ENCODE measurements at places on chromosomes 6 and 20. TPM values are rescaled to one million over a fixed set of nuclear protein-coding genes. Genes with fewer than 3 reads are reported as not detected.

- no peak for DNase-seq
These were observed 73.6 kb downstream of the RALGAPA2 start for GRCh38 chr20:20638878-20639277.

GRCh38 chr20:62971950-62972844 lies 19.7 kb downstream of the SLC17A9 start:
- peak; percentile 90 for DNase-seq

GRCh38 chr6:73667798-73668197 lies 14.0 kb upstream of the SLC17A5 start:
- DNase-seq, result no peak

DNA sequence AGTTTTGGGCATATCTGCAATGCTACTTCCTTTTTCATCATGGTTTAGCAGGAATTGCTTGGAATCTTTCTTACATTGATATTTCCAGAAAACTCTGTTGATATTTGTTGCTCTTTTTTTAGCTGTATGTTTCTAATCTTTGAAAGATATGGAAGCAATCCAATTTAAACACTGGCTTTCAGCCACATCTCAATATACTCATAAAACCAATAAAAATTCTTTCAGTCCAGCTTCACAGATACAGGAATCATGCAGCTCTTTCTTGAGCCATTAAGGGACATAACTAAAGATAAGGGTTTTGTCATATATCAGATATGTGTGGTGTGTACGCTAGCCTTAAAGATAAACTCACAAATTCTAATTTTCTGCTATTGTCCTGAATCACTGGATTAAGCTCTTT lies 47.4 kb downstream of the PKIB start:
- no peak for DNase-seq

DNA sequence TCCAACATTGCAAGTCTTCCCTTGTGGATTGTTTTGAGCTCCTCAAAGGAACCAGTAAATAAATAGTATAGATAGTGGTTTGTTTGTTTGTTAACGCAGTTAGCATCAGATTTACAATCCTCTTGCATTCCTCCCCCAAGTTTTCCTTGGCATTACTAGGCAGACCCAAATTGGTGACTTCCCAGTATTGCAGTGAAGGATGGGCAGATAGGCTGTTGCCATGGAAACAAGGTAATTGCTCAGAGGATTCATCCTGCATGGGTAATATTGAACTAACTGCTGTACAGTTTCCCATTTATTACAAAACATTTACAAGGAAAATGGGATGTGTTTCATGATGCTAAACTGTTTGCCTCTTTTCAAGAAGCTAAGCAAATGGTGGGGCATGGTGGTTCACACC lies 477.2 kb downstream of the EPM2A start:
- DNase-seq, result no peak

DNA sequence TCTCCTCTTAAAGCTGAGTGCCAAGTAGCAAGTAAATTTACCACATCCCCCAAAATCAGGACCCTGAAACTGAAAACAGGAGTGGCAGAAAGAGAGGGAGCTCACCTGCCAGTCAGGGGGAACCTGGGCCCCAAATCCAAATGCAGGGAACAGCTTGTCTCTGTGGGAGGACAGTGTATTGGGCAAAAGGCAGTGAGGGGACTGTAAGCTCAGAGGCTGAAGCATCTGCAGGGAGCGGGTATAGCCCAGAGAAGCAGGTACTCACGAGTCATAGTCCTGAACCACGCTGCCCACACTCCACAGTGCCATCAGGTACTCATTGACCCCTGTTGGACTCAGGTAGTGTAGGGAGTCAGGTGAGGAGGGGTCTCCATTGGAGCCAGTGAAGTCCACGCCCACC lies 15.0 kb downstream of the SPAG4 start:
- no peak for DNase-seq

- no peak for DNase-seq
These were observed 35.4 kb upstream of the SSTR4 start for GRCh38 chr20:22999756-23000155.

DNA sequence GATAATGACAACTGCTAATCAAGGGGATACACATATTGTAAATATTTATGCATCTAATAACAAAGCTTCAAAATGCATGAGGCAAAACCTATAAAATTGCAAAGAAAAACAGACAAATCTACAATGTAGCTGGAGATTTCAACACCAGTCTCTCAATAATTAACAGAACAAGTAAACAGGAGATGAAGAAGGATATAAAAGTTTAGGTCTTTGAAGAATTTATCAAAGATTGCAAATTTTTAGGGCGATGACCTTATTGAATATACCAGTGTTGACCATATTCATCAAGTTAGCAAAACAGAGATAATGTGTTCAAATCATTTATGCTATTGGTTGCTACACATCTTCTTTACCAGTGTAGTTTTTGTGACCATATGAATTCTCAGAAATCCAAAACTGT lies 237.8 kb upstream of the SGK1 start:
- DNase-seq, result no peak

DNA sequence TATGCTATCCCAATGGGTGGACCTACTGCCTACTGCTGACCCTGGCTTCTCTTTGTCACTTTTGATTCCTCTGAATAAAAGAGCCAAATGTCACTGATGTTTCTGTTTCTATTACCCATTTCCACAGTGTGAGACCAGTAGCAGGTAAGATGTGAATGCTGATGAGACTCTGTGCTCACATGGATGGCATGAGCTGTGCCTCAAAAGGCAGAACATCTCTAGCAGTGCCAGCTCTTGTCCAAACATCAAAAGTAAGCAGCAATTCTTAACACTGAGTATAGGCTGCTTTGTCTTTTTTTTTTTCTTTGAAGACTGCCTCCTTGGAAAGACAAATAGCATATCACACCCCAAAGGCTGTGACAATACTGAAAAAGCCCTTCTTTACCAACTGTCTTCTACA lies 459.2 kb upstream of the RUNX2 start:
- no peak for DNase-seq

- DNase-seq, result no peak
These were observed 79.9 kb upstream of the GLP1R start for GRCh38 chr6:38968702-38969149.

COL19A1 gene
- total RNA-seq, result 2.5 TPM

ASIP gene
- total RNA-seq, result 1.5 TPM
